ENCODE measurements at places on chromosomes 3 and 15.
A peak's percentile ranks its signal among the peaks of the same experiment; 100 is the strongest.

GRCh38 chr3:119944091-119944490, 150.2 kb downstream of the GSK3B start:
- DNase-seq, result no peak

GRCh38 chr3:82100378-82100777, 338.9 kb upstream of the GBE1 start:
- no peak for DNase-seq

DNA sequence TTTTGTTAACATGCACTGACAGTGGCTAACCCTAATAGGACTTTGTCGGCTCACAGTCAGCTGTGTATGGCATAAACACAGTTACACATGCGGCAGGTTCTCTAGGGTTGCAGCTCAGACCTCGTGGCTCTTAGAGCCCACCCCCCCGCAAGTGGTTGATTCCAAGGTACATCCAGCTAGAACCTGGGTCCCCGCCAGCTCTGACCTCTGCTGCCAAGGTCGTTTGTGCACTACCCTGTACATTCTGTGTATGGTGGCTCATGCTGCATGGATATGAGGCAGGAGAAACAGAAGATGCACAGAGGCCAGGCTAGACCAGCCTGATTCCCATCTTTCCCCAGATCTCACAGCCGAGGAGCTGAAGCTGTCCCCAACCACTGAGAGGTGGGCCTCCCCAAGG, 25.9 kb downstream of the PRR20G start:
- DNase-seq, result no peak

DNA sequence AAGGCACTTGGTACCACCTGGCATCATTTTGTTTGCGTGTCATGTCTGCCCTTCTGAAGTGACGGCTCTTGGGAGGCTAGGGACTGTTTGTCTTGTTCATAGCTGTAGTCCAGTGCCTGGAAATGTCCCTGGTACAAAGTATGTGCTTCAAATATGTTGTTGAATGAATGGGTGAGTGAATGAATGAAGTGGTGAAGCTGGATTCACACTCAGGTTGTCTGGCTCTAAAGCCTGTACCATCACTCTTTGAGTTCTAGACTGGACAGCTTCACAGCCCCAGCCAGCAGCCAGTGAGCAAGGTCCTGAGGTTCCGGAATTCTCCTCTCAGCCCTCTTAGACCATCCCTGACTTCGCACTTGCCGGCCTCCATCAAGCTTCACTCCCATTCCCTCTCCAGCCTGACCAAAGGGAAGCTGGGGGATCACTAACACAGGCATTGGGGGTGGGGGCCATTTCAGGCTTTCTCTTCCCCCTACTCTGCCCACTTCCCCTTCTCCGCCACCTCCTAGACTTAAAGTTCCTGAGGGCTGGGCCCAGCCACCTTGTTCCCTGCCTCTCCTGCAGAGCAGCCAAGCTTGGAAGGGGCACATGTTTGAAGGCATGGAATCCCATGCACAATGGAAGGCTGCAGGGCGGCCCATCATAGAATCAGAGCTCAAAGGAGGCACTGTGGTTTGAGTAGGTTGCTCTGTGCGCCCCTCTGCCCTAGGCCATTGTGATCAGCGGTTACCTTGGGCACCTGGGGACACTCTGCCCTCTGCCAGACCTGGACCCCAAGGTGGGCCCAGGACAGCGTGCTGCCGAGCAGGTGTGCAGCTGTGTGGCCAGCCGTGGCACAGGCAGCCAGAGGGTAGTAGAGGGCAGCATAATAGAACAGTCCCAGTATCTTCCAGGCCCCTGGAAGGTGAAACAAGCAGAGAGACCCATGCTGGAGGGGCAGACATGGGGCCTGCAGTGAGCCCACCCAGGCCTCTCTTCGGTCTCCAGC, 7.7 kb downstream of the STRA6 start:
- DNase-seq, result no peak

DNA sequence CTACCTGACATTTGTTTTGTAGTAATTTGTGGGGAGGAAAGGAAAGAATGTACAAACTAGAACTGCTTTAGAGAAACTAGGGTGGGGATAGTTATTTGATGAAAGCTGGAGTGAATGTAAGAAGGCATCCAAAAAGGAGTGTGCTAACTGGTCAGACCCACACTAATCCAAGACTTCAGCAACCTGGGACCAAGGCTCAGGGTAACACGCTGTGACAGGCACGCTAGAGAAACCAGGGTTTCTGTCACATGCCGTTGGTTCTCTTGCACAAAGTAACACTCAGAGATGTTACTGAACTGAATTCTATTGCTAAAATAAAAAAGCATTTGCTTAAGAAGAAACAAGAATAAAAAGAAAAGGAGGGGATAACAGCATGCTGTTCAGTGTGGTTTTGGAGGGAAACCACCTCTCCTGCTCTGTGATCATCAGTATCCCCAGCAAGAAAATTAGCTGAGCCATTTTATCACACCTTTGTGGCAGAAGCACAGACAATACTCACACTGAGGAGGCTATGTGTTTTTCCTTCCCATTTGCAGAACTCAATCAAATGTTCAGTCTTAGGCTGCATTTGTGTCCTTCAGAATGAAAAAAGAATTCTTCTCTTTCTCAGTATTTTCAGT, 2.8 kb upstream of the CCDC80 start:
- DNase-seq, result no peak

- no peak for DNase-seq
Measured at GRCh38 chr3:51975852-51976549, 1.1 kb downstream of the ABHD14A start.

GRCh38 chr3:56915966-56916586, 114.3 kb upstream of the ARHGEF3 start:
- DNase-seq, result peak; percentile 75

Data from CD8-positive, alpha-beta T cell (primary cell).